T-helper 1 cell (primary cell): ENCODE measurements at places on chromosomes 12 and 14.

GRCh38 chr12:129080391-129080790, 227.1 kb downstream of the GLT1D1 start:
- DNase-seq: no peak

DNA sequence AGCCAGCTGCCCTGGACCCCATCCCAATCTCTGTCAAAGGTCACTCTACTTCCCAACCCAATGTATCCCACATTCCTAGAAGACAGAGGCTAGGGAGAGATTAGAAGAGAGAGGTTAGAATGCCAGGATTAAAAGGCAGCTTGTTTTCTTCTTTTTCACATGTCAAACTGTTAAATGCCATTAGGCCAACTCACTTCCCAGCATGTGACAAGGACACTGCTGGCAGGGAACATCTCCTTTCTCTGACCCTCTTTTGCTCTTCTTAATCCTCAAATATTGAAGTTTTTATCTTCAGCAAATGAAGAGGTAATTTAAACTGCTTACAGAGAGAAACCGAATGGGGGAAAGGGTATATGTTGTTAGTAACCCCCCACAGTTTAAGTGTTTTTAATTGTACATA, 89.1 kb downstream of the BBS10 start:
- no peak for DNase-seq

DNA sequence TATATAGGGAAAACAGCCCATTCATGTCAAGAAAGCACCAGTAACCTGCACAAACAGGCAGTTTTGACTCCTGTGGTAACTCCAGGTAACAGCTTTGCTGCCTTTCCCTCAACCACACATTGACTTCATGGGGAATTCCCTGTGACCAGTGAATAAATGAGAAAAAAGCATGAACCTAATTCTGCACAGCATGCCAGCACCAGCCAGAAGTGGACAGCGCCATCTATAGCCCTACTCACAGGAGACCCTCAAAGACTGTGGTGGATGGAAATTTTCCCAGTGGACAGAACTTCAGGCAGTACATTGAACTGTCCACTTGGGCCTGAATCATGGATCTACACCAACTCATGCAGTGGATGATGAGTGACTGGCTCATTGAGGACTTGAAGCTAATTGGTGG, 152.1 kb downstream of the SLC8A3 start:
- DNase-seq: no peak

DNA sequence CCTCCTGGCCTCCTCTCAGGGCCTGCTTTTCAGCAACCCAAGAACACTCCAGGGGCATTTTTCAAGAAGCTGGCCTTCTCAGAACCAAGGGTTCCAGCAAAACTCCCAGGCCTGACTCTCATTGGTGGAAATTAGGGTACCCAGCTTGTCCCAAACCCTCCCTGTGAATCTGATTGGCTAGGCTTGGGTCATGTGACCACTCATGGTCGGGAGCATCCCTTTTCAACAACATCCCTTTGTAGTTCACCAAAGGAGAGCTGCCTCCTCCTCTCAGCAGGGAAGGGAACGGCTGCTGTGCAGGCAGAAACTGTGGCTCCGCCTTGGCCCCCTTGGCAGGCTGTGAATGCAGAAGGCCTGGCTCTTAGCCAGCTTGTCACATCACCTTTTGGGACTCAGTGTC, 94.5 kb downstream of the AACS start:
- no peak for DNase-seq

DNA sequence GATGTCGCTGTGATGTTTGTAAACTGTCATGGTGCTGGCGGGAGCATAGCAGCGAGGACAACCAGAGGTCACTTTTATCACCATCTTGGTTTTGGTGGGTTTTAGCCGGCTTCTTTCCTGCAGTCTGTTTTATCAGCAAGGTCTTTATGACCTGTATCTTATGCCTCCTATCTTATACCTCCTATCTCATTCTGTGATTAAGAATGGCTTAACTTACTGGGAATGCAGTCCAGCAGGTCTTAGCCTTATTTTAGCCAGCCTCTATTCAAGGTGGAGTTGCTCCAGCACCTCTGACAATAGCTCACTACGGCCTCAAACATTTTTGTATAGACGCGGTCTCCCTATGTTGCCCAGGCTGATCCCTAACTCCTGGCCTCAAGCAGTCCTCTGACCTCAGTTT, 53.7 kb downstream of the B4GALNT3 start:
- no peak for DNase-seq

DNA sequence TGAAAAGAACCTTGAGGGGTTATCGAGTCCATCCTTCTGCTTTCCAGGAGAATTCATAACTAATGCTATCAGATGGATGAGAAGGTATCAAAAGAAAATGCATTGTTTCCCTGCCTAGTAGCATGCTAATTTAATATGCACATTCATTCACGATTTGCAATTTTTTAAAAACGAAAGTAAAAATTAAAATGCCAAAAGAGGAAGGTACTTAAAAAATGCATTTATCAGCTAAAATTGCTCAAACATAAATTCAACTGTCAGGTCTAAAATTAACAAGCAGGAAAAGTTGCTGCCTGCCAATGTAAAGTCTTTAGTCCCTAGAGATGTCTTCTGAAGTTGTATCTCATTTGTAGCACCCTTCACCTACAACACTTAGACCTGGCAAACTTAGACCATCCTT, 7.9 kb downstream of the ATF7 start:
- no peak for DNase-seq

GRCh38 chr14:51457843-51458562, 193.7 kb upstream of the FRMD6 start:
- no peak for DNase-seq

DNA sequence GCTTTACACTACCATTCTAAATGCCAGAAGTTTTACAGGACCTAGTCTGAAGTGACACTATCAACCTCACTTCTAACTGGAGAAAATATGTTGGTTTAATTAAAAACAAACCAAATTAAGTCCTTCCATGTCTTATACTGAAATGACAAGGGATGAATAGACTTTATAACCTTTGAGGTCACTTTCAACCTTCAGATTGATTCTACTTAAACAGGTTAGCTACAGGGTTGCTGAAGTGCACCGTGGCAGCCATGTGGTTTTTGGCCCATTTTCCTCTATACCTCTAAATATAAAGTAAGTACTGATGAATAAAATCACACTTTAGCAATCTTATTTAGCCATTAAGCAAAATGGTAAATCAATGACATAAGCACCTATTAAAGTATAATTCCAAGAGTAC, 3.9 kb downstream of the SLC38A2 start:
- DNase-seq: no peak

GRCh38 chr14:75970989-75971388, 10.8 kb downstream of the TGFB3 start:
- DNase-seq: no peak

- DNase-seq: no peak
These were observed 44.8 kb downstream of the CLMN start for GRCh38 chr14:95274874-95275273.
